ENCODE measurements at places on chromosomes 1 and 21. TPM values are rescaled to one million over a fixed set of nuclear protein-coding genes. Genes with fewer than 3 reads are reported as not detected.

DNA sequence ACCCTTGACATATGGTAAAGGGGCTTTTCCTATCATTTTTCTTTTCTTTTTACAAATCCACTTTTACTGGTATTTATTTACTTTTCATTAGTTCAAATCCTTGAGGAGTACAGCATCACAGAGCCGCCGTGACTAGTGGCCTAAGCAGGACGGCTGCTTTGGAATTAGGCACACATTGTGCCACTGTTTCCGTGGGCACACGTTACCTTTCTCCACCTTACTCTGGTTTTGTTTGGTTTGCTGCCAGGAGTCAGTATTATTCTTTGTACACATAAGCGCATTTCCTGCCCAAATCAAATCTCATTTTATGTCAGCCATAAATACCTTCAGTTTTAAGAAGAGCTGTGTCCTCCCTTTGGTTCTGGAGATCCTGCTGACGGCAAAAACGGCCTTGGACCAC lies 31.2 kb downstream of the SCCPDH start:
- H3K4me1 ChIP-seq: no peaks in the 10 kb centered on the region
- H3K27me3 ChIP-seq: no peaks in the 10 kb centered on the region
- H3K36me3 ChIP-seq: no peaks in the 10 kb centered on the region
- H3K27ac ChIP-seq: no peak overlapping the region
- DNase-seq: no peak
- no peak overlapping the region for H3K4me3 ChIP-seq

The CXADR gene
- 0.30 TPM for total RNA-seq

- H3K4me1 ChIP-seq: no peaks in the 10 kb centered on the region
- H3K4me3 ChIP-seq: no peak overlapping the region
- no peaks in the 10 kb centered on the region for H3K36me3 ChIP-seq
- DNase-seq: no peak
These were observed 172.8 kb downstream of the ACTL8 start for GRCh38 chr1:17927952-17928351.

DNA sequence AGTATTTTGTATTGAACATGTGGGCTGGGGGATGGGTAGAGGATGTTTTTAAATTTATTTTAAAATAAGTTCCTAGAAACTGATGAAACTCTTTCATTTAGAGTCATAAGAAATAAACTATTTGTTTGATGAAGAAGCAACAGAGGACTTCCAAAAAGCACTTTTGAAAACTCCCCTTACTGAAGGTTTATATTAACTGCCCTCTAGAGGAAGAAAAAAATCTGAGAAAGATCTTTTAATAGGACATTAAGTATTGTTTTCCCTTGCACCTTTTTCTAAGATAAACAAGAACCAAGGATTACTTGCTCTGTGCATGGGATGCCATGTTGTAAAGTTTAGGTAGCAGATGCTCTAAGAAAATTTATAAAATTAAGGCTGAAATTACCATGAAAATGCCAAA lies 14.1 kb downstream of the DISP1 start:
- H3K27ac ChIP-seq: peak overlapping the region; percentile 72
- no peak overlapping the region for H3K4me3 ChIP-seq
- DNase-seq: no peak
- no peaks in the 10 kb centered on the region for H3K36me3 ChIP-seq
- peaks cover 52% of the 10 kb centered on the region for H3K4me1 ChIP-seq

The MTR gene
- total RNA-seq: 44.1 TPM
